ENCODE measurements at places on chromosomes 11 and 22. TPM values are rescaled to one million over a fixed set of nuclear protein-coding genes. Genes with fewer than 3 reads are reported as not detected.

FGF4 gene
- total RNA-seq: not detected

HMBS gene
- 6.9 TPM for total RNA-seq

TNNT3 gene
- total RNA-seq: not detected

ADAMTS8 gene
- not detected for total RNA-seq

SMTNL1 gene
- total RNA-seq: not detected

PLEKHA7 gene
- 2.1 TPM for total RNA-seq

All from vein endothelial cell (primary cell).